Activated naive CD8-positive, alpha-beta T cell treated with anti-CD3 and anti-CD28 coated beads for 36 hours (primary cell): ENCODE measurements at places on chromosomes 11 and 22.

- no peaks in the 10 kb centered on the region for H3K27me3 ChIP-seq
- no peak overlapping the region for H3K4me3 ChIP-seq
- H3K4me1 ChIP-seq, result peaks cover 5% of the 10 kb centered on the region
- no peak overlapping the region for H3K27ac ChIP-seq
Observed at GRCh38 chr22:43293655-43294392, 49.3 kb downstream of the SCUBE1 start.

- H3K27ac ChIP-seq, result no peak overlapping the region
- H3K4me3 ChIP-seq, result no peak overlapping the region
- H3K36me3 ChIP-seq, result no peaks in the 10 kb centered on the region
- peaks cover 7% of the 10 kb centered on the region for H3K4me1 ChIP-seq
- DNase-seq, result no peak
Observed at GRCh38 chr11:77130763-77131513, 2.9 kb downstream of the MYO7A start.

GRCh38 chr11:113234888-113235287, 79.5 kb upstream of the TTC12 start:
- DNase-seq, result no peak
- H3K4me3 ChIP-seq, result no peak overlapping the region
- peaks cover 8% of the 10 kb centered on the region for H3K27me3 ChIP-seq
- no peaks in the 10 kb centered on the region for H3K36me3 ChIP-seq
- no peak overlapping the region for H3K27ac ChIP-seq

GRCh38 chr11:45607995-45608394, 57.4 kb downstream of the CHST1 start:
- H3K27me3 ChIP-seq, result peaks cover 27% of the 10 kb centered on the region
- H3K36me3 ChIP-seq, result no peaks in the 10 kb centered on the region
- no peak overlapping the region for H3K27ac ChIP-seq

GRCh38 chr11:15159085-15159484, 44.4 kb downstream of the INSC start:
- H3K4me3 ChIP-seq, result no peak overlapping the region
- H3K4me1 ChIP-seq, result no peaks in the 10 kb centered on the region
- H3K36me3 ChIP-seq, result no peaks in the 10 kb centered on the region
- no peaks in the 10 kb centered on the region for H3K27me3 ChIP-seq

GRCh38 chr22:33883961-33884808, 36.1 kb downstream of the LARGE1 start:
- no peak for DNase-seq
- no peak overlapping the region for H3K4me3 ChIP-seq
- H3K4me1 ChIP-seq, result no peaks in the 10 kb centered on the region
- no peak overlapping the region for H3K27ac ChIP-seq
- peaks cover 4% of the 10 kb centered on the region for H3K27me3 ChIP-seq
- no peaks in the 10 kb centered on the region for H3K36me3 ChIP-seq

- no peaks in the 10 kb centered on the region for H3K36me3 ChIP-seq
- DNase-seq, result no peak
- no peak overlapping the region for H3K4me3 ChIP-seq
- no peaks in the 10 kb centered on the region for H3K4me1 ChIP-seq
- no peak overlapping the region for H3K27ac ChIP-seq
Observed at GRCh38 chr22:19187716-19188563, 9.4 kb upstream of the SLC25A1 start.

GRCh38 chr11:27402450-27402849, 39.4 kb upstream of the CCDC34 start:
- H3K4me1 ChIP-seq, result no peaks in the 10 kb centered on the region
- no peaks in the 10 kb centered on the region for H3K36me3 ChIP-seq
- H3K27me3 ChIP-seq, result no peaks in the 10 kb centered on the region

- peaks cover 12% of the 10 kb centered on the region for H3K36me3 ChIP-seq
- peak; percentile 42 for DNase-seq
- no peaks in the 10 kb centered on the region for H3K27me3 ChIP-seq
- peaks cover 44% of the 10 kb centered on the region for H3K4me1 ChIP-seq
- peak overlapping the region; percentile 82 for H3K27ac ChIP-seq
- peak overlapping the region; percentile 70 for H3K4me3 ChIP-seq
Observed at GRCh38 chr22:40224702-40225101, 47.0 kb downstream of the TNRC6B start.
